ENCODE measurements at places on chromosomes 12 and 14.

- no peak for DNase-seq
These were observed 114.9 kb downstream of the PIWIL1 start for GRCh38 chr12:130452546-130452945.

GRCh38 chr14:69039288-69039628 lies 60.2 kb upstream of the ACTN1 start:
- DNase-seq = no peak

DNA sequence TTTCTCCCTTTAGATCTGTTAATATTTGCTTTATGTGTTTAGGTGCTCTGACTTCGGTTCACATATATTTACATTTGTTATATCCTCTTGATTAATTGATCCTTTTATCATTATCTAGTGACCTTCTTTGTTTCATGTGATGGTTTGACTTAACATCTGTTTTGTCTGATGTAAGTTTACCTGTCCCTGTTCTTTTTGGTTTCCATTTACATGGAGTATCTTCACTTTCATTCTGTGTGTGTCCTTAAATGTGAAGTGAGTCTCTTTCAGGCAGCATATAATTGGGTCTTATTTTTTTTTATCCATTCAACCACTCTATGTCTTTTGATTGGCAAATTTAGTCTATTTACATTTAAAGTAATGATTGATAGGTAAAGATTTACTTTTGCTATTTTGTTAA lies 24.2 kb downstream of the TRMT5 start:
- no peak for DNase-seq

DNA sequence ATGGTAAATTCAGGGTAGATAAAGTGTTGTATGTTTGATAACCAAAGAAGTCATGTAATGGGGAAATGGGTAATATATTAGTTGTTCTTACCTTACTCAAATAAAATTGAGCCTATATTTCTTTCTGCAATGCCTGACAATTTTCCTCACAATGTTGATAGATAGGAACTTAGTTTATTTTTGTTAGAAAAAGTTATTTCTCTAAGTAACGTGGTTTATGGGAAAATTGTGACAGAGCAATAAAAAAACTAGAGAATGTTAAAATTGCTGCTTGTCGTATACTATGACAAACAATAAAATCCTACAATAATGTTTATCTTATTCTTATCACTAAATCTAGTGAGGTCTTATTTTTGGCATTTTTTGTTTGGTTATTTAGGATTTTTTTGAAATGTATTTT lies 534.1 kb downstream of the TMTC2 start:
- no peak for DNase-seq

- DNase-seq = no peak
These were observed 17.9 kb upstream of the IL22 start for GRCh38 chr12:68271346-68271745.

DNA sequence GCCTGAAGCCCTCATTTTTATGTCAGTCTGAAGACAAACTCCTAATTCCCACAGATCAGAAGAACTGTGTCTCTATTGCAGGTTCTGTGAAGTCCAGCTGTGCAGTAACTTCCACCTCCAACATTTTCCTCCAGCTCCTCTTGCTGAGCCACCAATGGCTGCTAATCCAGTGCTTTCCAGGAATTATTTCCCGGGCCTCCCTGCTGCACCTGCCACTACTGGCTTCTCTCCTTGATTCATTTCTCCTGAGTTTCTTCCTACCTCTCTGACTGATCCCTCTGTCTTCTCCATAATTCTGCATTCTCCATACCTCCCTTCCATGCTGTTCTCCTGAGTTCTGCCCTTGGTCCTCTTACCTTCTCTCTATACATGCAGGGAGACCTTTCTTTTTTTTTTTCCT lies 21.2 kb downstream of the CALCOCO1 start:
- DNase-seq = no peak

DNA sequence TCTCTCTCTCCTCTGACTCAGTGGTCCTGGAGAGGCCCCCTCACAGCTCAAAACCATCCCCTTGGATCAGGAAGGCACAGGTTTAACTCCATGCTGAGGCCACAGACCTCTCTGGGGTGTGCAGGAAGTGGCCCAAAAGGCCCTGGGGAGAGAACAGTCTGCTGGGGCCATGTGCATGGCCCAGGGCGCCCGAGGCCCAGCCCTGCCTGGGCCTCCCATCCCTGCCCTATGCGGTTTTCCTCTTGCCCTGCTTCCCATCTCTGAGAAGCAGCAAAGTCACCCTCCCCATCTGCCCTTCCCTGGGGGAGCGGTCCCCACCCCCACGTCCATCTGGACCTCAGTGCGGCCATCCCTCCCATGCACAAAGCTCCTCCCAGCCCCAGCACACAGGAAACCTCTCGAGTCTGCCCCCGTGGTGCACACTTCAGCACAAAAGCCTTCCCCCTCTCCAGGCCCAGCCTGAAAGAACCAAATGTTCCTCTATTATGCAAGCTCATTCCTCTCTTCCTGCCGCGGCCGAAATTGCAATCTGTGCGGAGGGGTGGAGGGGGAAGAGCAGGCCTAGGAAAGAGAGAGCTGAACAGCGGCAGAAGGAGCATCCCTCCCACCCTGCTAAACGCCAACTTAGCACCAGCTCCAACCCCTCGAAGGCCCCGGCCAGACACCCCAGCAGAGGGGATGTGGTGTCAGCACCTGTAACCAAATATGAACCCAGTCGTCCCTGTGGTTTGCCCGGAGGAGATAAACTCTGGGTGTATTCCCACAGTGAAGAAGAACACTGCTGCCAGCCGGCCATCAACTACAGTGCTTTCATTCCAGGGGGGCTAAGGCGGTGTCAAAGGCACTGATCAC lies 108.5 kb downstream of the SCARB1 start:
- DNase-seq = peak; percentile 96

- DNase-seq = no peak
These were observed 267.4 kb downstream of the ZFP36L1 start for GRCh38 chr14:68525516-68525915.

DNA sequence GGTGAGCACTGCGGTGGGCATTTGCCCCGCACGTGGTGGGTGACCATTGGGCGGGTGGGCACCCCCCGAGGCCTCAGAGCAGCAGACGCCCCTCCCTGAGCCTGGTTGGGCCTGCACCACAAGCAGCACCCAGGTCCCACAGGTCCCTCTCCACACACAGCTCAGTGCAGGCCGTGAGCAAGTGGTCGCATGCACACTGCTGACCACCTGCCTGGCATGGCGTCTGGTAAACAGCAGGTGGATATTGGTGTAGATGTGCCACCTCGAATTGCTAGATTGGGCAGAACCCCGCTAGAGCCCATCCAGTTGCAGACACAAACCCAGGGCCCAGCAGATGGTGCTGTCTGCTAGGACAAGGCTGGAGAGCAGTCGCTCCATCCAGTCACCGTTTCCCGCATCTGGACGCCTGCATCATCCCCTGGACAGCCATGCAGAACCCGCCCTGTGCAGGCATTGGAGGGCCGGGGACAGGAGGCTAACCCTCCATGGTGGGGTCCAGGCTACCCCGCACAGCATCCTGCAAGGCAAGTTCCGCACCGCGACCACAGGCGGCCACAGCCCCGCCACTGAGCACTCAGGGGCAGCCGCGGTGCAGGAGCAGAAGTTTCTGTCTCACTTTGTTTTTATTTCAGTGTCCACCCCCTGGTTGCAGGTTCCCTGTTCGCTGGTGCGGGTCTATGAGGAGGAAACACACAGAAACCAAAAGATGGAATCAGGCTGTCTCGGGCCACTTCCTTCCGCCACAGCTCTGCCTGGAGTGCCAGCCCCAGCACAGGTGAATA lies 45.6 kb upstream of the RIMBP2 start:
- DNase-seq = no peak

- no peak for DNase-seq
These were observed 140.3 kb upstream of the NUDT4 start for GRCh38 chr12:93237235-93237915.

- DNase-seq = peak; percentile 86
These were observed 541 bp downstream of the GOLT1B start for GRCh38 chr12:21502164-21502496.

GRCh38 chr12:69042970-69043369 lies 110.0 kb upstream of the CPM start:
- no peak for DNase-seq

DNA sequence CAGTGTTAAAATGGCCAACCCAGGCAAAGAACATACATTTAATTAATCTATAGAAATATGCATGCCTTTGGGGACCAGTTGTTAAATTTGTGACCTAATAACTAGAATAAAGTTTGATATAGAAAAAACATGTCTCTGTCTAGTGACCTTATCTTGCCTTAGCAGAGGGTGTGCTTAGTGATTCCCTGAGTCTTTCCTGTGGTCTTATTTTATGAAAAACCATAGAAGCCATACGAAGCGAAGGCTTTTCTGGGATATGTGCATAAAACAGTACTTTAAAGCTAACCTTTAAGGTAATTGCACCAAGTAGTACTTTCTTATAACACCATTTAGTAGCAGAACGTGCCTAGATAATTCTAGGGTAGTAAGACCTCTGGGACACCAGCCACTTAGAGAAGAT lies 379.4 kb downstream of the ZFP36L1 start:
- DNase-seq = no peak

- no peak for DNase-seq
These were observed 386.2 kb upstream of the CCDC196 start for GRCh38 chr14:66099931-66100330.

GRCh38 chr12:3097186-3097804 lies 20.1 kb downstream of the TSPAN9 start:
- DNase-seq = peak; percentile 86

DNA sequence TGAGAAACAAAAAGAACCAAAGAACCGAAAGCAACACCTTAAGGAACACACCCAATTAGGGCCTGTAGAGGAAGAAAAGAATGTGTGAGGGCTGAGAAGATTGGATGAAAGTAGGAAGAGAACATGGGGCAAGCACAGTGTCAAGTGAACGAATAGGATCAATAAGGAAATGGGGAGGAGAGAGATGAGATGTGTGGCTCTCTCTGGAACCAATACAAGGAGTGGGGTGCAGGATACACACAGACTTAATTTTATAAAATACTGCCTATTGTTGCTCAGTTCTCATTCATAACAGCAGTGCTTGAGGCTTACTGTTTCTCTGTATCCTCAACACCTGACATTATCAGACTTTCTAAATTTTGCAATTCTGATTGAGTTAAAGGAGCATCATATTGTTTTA lies 93.3 kb downstream of the MYRFL start:
- no peak for DNase-seq

DNA sequence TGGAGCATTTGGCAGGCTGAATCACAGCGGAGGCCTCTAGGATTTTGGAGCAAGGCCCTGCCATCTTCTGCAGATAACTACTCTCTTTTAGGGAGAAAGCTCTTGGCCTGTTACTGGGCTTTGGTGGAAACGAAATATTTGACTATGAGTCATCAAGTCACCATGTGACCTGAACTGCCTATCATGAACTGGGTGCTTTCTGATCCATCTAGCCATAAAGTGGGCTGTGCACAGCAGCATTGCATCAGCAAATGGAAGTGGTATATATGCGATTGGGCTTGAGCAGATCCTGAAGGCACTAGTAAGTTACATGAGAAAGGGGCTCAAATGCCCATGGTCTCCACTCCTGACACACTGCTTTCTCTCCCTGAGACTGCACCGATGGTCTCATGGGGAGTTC lies 21.1 kb downstream of the GYS2 start:
- DNase-seq = no peak

- no peak for DNase-seq
These were observed 223.0 kb downstream of the SLC6A15 start for GRCh38 chr12:84689638-84690037.

GRCh38 chr12:52024845-52025230 lies 18.1 kb downstream of the TAMALIN start:
- no peak for DNase-seq

GRCh38 chr12:104643819-104644669 lies 187.3 kb downstream of the CHST11 start:
- no peak for DNase-seq

DNA sequence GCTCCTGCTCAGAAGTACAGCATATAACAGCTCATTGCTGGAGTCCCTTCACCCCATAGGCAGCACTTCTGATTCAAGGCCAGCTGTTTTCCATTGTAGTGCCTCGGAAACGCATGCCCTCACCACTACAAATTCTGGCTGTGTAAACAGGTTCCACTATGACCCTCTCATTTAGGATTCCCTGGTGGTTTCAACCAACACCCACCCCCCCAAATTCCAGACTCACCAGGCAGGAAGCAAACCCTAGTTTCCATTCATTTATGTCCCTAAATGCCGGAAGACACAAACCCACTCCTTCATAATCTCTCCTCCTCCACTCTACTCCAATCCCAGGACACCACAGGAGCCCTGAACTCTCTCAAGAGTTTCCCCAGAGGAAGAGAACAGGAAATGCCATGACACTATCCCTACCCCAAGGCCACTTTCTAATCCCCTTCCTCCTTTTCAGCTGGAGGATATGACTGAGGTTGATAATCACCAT lies 75.9 kb upstream of the TMPO start:
- DNase-seq = no peak

- DNase-seq = peak; percentile 56
These were observed 246.4 kb downstream of the CACNA1C start for GRCh38 chr12:2299206-2299605.

- no peak for DNase-seq
These were observed 3.4 kb downstream of the KLRB1 start for GRCh38 chr12:9604287-9604686.

GRCh38 chr12:45049912-45050750 lies 768 bp downstream of the DBX2 start:
- no peak for DNase-seq

- no peak for DNase-seq
These were observed 31.9 kb downstream of the GUCY2C start for GRCh38 chr12:14664434-14665023.

DNA sequence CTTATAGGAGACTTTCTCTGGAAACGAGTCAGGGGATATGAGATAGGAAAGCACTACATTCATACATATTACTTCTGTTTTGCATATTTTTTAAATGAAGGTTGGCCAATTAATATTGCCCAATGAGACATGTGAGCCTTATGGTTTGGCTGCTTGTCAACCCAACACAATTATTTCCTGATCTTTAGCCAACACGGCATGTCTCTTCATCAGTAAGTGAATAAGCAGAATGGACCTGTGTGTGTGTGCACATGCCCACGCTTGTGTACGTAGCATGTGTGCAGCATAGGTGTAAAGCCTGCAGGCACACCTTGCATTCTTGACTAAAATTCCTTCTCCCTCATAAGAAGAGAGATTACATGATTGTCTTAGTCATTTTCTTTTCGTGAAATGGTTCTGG lies 88.3 kb downstream of the STON2 start:
- peak; percentile 63 for DNase-seq

DNA sequence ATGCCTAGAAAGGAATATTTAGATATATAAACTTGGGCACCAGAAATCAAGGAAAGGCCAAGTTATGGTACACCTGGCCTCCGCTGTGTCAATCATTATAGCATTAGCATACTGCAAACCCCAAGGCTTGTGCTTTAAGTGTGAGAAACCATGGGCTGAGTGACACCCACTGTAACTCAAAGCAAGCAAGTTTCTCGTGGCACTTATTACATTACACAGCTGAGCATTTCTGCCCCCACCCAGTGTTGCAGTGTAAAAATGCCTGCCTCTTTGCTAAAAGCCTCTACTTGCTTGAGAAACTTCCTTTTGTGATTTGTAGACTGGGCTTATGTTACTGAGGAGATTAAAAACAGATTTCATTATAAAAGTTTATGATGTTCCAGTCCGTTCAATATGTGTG lies 122.0 kb downstream of the TGFB3 start:
- DNase-seq = no peak
